ENCODE measurements at places on chromosomes 3 and 15.

DNA sequence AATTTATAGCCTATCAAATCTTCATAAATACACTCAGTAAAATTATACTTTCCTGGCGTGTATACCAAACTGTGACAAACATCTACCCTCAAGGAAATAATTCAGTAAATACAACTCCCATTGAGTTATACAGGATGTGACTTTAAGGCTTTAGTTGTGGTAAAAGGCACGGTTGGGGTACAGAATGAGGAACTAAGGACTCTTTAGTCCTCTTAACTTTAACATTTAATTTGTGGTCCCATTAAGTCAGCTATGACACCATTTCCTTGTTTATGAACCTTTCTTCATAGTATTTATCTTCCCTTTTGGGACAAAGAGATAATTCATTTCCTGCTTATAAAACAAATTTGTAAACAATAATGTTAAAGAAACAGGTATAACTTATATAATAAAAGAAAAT is 30.2 kb downstream of the IFT80 start:
- DNase-seq, result no peak

- no peak for DNase-seq
Observed at GRCh38 chr3:140375002-140375401, 302.9 kb upstream of the TRIM42 start.

DNA sequence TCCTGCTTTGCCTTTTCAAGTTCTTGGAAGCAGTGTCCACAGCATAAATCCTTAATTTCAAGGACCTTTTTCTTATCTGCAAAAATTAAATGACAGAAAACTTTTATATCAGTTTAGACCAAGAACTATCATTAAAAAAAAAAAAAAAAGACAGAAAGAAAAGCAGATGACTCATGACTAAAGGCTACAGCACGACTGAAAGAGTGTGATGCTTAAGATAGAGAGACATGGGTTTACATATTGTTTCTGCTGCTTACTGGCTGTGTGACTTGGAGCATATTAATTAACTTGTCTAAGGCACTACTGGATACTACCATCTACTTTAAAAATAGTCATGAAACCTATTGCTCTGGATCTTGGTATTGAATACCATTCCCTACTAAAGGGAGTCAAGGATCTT is 62.3 kb downstream of the CEP152 start:
- no peak for DNase-seq

GRCh38 chr3:177149106-177149505 is 48.2 kb downstream of the TBL1XR1 start:
- no peak for DNase-seq

DNA sequence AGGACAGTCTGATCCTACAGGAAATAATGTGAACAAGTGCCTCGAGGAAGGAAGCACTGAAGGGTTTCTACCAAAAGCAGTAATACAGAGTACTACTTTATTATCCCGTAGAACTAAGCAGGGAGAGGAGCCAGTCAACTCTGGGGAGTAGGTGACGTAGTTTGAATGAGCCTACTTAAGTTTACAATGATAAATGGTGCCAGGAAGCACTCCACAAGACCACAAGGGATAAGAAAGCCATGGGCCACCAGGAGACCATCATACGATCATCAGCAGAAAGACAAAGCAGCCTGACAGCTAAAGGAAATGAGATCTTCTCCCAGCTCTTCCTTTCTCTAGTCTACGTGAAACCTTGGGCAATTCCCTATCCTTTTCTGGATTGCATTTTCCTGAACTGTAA is 27.3 kb downstream of the SST start:
- DNase-seq, result no peak

DNA sequence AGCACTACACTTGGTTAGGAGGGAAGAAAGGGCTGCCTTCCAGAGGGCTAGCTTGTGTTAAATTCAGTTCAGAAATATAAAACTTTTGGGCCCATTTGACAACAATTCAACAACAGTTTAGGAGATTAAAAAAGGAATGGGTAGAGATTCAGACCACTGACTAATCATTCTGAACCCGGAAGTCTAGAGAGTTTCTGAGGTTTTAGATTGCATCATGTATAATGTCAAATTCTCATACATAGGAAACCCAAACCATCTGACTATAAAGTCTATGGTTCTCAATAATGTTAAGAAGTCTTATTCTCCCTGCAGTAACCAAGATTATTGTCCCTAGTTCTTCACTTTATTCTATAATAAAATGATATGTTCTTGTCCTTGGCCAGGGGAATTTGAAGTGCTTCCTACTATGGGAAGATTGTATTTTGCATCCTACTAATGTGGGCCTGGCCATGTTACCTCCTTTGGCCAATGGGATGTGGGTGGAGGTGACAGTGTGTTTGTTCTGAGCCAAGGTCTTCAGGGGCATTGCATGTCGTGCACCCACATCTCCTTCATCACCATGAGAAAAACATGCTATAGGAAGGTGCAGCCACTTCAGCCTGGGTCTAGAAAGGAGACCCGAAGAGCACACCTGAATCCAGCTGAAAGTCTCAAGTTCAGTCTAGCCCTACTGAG is 66.4 kb upstream of the CCNL1 start:
- no peak for DNase-seq

- no peak for DNase-seq
Observed at GRCh38 chr15:40046721-40047414, 7.9 kb upstream of the SRP14 start.

DNA sequence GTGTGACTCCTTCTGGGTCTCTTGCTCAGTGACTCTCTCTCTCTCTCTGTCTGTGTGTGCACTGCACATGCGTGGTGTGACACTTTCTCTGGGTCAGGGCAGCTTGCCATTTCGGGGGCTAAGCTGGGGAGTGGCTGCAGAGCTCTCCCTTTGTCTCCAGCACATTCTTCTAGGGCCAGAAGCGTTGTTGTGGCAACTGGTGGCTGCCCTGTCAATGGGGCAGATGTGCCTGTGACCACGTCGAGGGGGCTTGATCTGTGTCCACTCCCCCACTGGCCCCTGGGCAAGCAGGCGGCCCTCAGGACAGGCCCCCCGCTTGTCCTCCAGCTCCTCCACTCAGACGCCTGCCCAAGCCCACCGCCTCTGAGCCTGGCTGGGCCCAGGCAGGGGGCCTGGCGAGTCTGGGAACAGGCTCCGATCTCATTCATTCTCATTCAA is 67.8 kb downstream of the WNT7A start:
- no peak for DNase-seq

GRCh38 chr3:47910777-47911440 is 105.3 kb downstream of the MAP4 start:
- DNase-seq, result no peak

DNA sequence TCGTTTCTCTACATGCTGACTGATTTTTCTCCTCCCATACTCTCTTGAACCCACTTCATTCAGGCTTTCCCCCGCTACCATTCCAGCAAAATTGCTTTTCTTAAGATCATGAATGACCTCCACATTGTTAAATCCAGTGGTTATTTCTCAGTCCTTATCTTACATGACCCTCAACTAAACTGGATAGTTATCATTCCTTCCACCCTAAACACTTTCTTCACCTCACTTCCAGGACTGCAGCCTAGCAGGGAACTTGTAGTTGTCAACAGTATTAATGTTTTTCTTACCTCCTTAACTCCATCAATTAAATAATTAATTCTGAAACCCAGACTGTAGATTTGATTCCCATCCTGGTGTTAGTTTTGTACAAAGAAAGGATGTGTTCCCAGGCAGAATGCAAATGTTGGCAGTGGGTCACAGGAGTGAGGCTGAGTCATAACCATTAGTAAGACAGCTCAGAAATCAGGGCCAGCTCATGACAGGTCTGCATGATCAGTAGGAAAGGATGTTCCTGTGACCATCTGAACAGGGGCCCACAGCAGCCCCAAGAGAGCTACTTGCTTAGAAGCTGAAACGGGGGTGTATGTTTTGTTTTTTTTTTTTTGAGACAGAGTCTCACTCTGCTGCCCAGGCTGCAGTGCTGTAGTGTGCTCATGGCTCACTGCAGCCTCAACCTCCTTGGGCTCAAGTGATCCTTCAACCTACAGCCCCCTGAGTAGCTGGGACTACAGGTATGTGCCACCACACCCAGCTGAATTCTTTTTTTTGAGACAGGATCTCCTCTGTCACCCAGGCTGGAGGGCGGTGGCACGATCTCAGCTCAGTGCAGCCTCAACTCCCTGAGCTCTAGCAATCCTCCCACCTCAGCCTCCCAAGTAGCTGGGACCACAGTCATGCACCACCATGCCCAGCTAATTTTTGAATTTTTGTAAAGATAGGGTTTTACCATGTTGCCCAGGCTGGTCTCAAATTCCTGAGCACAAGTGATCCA is 9.1 kb downstream of the BCL2L10 start:
- DNase-seq, result no peak

GRCh38 chr3:197485143-197485542 is 70.6 kb downstream of the BDH1 start:
- DNase-seq, result no peak

DNA sequence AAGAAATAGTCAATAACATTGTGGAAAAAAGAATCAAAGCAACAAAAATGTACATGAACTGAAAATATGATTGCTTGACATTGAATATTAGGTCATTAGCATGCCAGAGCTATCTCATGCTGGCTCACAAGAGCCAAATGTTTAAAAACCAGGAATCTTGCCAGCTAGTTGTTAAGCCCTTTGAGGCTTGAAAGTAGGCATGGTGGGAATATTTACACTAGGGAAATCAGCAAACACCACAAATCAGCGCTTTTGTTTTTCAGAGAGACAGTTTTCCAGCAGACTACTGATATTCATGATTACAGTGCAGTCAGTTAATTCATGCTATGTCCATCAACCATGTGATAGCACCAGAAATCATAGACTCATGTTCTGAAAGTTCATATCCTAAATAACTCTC is 144.8 kb downstream of the ARPP21 start:
- DNase-seq, result no peak

GRCh38 chr3:23294770-23295387 is 91.8 kb downstream of the UBE2E2 start:
- DNase-seq, result no peak

DNA sequence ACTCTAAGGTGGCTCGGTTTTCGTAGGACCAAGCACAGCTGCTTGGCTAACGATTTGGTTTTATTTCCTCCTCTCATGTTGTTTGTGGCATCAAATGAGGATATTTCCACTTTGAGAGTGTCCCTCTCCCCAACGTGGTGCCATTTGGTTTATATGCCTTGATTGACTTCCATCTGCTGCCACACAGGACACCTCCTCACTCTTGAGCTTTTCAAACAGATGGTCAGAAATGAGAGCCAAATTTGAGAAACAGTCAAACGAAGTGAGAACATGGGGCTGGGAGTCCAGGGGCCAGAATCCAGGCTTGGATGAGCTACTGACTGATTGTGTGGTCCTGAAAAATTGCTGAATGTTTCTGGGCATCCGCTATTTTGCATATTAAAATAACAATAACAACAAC is 43.5 kb downstream of the CEMIP start:
- DNase-seq, result no peak

DNA sequence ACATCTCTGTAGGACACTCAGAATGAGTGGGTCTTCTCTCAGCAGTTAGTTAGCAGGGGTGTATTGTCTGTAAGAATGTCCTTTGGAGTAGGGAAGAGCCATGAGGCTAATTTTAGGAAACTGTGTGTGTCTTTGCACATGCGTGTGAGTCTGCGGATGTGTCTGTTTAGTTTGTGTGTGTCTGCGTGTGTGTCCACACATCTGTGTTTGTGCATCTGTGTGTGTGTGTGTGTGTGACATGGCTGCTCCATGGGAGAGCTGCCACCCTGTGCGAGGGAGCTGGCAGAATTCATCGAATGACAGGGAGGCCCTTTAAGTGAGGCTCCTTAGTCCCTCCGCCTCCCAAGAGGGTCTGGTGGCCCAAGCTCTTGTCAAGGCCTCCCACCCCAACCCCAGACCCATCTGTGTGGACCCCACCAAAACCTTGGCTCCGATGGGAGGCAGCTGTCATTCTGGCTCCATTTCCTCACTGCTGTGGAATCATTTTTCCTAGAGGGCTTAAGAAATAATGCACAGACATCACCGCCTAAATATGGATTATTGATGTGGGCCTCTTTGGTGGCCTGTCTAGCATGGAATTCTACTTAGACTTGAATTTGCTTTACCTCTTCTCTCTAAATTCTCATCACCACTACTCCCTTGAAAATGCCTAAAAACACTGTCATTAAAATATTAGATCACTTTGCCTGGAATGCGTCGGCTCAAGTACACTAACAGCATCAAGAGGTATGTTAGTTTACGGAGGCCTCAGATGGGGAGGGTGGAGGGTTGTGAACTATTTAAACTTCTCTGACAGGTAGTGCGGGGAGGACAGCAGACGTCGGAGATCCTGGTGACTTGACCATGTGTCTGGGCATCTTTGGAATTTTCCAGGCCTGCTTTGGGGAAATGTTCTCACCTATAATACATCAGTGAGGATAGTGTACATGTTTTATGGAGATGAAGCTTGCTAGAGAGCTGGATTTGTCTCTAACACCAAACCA is 9.4 kb downstream of the ESYT3 start:
- no peak for DNase-seq

DNA sequence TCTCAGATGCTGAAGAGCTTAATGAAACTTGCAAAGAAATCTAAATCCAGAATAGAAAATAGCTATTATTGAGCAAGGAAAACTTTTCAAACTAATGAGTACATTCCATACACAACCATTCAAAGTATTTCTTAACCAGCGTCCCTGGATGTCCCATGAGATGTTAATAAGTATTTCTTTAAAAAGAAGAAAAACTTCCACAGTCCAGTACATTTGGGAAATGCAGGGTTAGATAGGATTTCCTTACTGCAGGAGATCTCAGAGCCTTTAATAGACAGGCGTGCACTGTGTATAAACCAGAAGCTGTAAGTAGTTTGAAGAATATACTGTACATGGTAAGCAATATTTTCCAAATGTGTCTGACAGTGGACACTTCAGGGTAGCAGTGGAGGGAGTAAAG is 29.6 kb upstream of the BHLHE40 start:
- no peak for DNase-seq

Data from stimulated activated CD4-positive, alpha-beta T cell treated with anti-CD3 and anti-CD28 coated beads, Interleukin-4, amount 100 ng/mL, for 4 hours (primary cell).